ENCODE measurements at places on chromosomes 6 and 20.

GRCh38 chr20:62401331-62401779, 5.7 kb downstream of the CABLES2 start:
- DNase-seq: no peak

DNA sequence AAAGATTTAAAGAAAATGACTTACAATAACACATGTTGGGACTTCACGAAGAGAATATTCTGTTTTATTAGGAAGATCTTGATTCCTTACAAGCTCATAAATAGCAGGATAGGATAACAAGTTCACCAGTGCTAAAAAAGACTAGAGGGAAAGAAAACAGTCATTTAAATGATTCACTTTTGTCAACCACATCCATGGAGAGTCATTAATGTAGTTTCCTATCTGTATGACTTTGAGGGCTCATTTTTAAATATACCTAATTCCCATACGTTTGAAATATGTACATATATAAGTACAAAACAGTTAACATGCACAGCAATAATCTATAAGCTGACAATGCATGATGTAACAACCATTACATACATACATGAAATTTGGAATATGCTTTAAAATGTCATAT, 111.1 kb downstream of the TBC1D32 start:
- no peak for DNase-seq

- DNase-seq: no peak
Measured at GRCh38 chr20:11117808-11118528, 444.2 kb upstream of the JAG1 start.

DNA sequence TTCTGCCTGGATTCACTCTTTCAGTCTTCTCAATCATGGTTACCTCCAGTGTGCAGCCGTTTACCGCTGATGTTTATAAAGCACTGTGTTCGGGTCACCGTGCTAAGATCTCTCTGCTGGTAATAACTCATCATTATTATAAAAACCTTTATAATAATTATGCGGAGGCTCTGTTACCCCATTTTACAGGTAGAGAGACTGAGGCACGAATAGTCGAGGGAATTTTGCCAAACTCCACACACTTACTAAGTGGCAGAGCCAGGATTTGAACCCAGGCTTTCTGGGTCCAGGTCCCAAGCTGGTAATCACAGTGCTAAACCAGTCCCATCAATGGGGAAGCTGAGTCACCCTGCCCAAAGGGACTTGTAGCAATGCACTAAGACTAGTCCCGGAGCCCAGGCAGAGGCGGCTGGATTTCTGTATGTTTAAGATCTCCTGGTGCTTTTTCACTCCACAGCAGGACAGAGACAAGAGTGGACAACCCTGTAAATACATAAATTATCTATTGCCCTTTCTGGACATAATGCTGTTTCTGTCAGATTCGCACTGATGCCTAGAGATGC, 48.1 kb downstream of the SYNJ2 start:
- no peak for DNase-seq

DNA sequence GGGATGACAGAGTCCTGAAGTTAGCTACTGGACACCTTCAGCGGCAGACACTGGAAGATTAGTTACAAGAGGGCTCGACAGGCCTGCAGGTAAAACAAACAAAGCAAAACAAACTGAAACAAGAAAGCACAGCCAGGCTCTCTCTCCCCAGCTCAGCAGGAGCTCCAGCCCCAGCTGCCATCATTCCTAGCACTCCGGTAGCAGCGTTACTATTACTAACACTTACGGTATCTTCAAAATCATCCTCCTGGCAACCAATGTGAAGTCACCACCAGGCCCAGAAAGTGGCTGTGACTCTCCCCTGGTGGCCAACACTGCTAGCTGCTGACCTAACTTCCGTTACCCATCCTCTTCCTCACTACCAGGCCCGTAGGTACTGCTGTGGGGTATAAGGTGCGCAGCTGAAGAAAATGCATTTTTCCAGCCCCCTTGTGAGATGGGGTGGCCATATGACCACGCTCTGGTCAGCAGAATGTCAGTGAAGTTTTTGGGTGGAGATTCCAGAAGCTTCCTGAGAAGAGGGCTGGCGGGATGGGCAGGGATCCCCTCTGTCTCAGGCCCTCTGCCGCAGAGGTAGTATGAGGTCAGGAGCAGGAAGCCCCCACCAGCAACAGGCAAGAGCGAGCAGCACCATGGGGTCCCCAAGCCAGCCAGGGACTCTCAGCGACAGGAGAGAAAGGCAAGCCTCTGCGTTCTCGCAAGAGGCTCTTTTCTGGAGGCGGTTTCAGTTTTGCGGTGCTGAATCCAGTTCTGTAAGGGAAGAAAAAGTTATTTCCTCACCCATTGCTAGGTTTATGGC, 37.4 kb upstream of the TBXT start:
- DNase-seq: no peak

DNA sequence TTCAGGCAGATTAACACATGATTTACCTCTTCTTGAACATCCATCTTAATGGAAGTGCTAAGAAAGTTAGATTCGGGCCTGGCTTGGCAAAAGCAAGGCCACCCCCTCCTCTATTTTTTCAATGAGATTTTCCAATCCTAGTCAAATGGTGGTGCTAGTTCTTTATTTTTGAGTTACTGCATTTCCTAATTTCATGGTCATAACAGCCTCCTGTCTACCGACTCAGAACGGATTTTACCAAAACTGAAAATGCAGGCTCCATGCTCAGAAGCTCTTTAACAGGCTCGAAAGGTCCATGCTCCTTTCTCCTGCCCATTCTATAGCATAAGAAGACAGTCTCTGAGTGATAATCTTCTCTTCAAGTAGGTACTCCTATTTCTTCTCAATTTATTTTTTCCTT, 117.2 kb upstream of the ESR1 start:
- DNase-seq: no peak

DNA sequence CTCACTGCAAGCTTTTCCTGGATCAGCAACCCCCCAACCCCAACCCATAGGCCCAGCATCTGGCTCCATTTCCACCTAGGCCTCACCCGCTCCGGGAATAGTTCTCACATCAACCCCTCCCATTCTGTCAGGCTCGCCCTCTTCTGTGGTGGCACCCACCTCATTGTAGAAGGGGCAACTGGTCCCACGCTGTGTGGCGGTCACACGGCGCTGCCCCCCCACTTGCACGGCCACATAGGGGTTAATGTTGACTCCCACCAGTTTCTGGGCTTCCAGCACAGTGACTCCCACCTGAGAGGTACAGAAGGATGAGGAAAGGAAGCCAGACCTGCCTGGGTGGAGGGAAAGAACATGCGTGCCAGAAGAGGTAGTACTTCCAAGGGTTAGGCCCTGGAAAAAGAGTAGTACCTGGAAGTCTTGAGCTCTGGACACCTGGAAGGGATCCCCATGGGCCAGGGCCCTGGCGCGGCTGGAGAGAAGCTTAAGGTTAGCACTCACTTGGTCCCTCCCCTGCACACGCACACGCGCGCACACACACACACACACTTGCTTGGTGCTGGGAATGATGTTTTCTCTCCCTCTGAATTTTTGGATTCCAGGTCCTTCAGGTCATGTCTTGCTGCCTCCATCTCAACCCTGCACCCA, 12.7 kb upstream of the SPAG4 start:
- no peak for DNase-seq

DNA sequence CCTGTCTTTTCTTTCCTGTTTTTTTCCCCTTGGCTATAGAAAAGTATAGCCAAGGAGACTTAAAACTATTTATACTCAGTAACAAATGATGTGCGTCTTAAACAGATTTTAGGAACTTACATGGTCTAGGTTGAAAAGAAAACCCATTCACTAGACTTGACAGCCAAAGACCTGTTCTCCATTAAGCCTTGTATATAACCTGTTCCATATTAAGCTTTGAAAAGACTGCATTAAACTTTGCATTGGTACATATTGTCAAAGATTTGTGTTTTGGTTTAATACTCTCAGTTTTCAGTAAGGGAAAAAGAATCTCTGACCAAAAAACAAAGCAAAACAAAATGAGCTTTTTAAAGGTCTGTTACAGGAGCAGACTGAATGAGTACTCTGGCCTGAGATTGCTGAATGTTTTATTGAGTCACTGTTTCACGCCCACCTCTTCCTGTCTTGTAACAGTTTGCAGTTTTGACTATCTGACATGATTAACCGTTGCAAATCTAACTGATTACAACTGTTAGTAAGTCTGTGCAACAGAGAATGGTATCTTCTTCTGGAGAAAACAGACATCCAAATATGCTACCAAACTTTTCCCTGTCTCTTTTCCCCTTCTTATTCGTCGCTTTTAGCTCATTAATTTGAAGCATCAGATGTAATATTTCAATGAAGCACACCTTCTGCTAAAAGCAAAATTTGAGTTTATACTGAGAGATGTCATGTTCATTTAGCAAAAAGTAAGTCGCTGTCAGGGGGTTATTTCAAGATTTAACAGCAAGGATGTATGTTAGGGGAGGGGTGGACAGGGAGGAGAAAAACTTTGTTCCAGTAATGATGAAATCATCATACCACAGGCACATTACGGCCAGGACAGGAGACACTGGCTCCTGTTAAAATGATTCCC, 59.1 kb upstream of the SUPT3H start:
- peak; percentile 64 for DNase-seq

- DNase-seq: no peak
Measured at GRCh38 chr6:105609375-105609991, 206.6 kb upstream of the PREP start.

GRCh38 chr20:15886250-15886649, 687.0 kb downstream of the KIF16B start:
- no peak for DNase-seq

- DNase-seq: no peak
Measured at GRCh38 chr20:8414586-8415274, 282.7 kb downstream of the PLCB1 start.

DNA sequence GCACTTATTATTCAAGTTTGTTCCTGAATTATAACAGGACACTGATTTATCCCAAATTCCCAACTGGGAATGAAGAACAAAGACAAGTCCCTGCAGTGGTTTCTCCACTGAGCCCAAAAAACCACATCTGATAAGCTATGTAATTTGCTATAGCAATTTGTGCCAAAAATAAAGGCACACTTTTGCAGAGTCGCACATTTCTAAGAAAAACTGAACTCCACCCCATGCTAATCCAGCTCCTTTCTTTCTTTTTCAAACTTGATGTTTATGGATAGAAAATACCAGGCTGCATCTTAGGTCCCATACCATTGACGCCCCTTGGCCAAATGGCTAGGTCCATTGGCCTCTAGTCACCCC, 170.2 kb upstream of the CITED2 start:
- no peak for DNase-seq

- no peak for DNase-seq
Measured at GRCh38 chr20:61117725-61118124, 134.3 kb upstream of the CDH4 start.

GRCh38 chr6:15521582-15521981, 141.2 kb downstream of the DTNBP1 start:
- no peak for DNase-seq

- DNase-seq: no peak
Measured at GRCh38 chr6:93293460-93293859, 125.9 kb downstream of the EPHA7 start.

- DNase-seq: no peak
Measured at GRCh38 chr6:135600931-135601330, 103.4 kb upstream of the AHI1 start.

GRCh38 chr6:39931607-39932006, 2.7 kb downstream of the MOCS1 start:
- no peak for DNase-seq
